Inflammatory macrophage (primary cell): ENCODE measurements at places on chromosomes 11 and 22.

DNA sequence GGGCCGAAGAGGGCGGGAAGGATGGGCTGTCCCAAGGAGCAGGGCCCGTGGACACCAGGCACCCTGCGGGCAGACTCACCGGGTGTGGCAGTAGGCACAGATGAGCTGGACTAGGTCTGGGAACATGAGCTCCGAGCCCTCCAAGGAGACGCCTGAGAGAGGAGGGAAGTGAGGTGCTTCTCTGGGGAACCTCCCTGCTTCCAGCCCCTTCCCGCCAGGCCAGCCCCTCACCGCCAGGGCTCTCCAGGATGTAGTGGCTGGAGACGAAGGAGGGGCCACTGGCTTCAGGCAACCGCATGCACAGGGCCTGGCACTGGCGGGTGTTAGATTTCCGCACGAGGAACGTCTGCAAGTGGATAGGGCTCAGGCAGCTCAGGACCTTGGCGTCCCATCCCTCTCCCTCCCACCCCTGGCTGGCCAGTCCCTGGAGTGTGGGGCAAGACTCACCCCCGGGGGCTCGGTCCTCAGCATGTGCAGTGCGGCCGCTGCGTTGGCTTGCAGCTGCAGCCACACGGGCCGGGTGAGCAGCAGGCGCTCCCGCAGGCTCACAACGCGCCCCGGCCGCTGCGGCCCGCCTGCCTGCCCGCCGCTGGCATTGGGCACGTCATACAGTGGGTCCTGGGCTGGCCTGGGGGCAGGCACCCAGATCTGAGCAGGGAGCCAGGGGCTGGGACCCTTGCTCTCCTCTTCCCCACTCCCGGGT is 552 bp downstream of the RIN1 start:
- no peak for DNase-seq

DNA sequence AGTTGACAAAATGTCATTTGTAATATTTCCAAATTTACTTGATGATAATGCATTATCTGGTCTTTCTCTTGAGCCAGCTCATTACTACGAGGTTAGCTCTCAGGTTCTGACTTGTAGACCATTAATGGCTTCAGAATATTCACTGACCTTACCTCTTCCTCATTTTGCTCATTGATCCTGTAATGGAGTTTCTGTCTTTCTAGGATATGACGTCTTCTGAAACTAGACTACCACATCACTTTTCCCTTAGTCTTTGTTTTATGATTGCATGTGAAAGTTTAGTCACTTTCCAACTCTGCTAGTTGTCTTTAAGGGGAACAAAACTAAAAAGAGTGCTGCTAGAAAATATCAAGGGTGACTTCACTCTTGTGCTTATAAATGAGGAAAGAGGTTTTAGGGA is 697.6 kb downstream of the JRKL start:
- DNase-seq: no peak

DNA sequence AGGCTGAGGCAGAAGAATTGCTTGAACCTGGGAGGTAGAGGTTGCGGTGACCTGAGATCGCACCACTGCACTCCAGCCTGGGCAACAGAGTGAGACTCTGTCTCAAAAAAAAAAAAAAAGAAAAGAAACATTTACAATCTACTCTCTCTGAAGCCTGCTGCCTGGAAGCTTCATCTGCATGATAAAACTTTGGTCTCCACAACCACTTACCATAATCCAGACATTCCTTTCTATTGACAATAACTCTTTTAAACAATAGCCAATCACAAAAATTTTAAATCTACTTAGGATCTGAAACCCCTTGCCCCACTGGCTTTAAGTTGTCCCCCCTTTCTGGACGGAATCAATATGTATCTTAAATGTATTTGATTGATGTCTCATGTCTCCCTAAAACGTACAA is 25.0 kb upstream of the HTR3A start:
- DNase-seq: no peak

GRCh38 chr11:91872243-91872642 is 352.4 kb upstream of the FAT3 start:
- no peak for DNase-seq

- DNase-seq: no peak
Measured at GRCh38 chr22:30250039-30250565, 3.5 kb upstream of the LIF start.

DNA sequence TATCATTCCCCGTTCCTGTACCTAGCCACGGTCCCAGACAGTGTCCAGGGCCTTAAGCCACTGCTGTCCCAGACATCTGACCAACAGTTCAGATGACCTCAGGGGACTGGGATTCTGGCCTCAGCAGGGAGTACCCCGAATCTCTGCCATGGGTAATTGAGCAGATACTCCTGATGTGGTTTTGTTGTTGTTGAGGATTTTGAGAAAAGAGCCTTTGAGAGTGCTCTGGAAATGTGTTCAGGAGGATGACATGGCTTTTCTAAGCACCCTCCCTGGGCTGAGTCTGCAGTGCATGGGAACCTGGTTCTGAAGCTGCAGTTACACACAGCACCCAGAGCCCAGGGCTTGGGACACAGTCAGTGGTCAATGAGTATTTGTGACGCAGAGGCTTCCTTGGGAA is 30.4 kb downstream of the ADAMTS15 start:
- no peak for DNase-seq

GRCh38 chr11:7635708-7636107 is 37.6 kb downstream of the CYB5R2 start:
- no peak for DNase-seq
